ENCODE measurements at places on chromosomes 5 and 9.

DNA sequence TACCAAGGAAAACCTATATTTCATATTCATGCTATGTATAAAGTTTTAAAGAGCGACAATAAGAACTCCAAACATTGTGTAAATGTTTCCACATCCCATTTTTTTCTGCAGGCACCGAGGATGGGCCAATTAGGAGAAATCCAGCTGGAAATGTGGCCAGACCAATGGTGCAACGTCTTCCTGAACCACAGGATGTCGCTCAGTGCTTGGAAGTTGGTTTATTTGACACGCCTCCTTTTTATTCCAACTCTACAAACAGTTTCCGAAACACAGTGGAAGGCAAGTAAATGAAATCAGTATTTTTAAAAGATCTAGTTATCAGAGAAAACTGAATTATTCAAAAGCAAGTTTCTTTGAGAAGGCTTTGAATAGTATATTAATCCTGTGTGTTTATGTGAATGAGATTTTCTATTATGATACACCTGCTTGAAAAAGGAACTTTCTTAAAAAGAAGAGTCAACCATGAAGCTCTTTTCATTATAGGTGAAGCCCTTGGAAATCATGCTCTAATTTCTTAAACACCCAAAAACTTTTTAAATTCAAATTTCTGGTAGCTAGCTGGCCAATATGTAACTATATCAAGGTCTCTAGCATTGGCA, 9.1 kb downstream of the TYRP1 start:
- no peak for DNase-seq

DNA sequence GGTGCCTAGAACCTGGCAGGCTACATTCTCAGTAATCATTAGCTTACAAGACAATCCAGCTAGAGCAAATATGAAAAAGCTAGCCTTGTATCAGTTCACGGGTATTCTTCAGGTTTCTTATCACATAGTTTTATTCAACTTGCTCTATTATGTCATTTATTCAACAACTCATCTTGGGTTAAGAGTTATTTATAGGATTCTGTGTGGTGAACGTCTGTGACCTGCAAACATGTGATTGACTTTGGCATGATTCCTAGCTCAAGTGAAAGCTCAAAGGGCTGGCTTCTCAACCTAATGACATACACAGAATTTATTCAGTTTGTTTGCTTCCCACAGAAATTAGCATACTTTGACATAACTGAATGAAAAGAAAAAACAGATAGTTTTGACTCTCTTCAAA, 173.1 kb downstream of the PLPPR1 start:
- DNase-seq: no peak

DNA sequence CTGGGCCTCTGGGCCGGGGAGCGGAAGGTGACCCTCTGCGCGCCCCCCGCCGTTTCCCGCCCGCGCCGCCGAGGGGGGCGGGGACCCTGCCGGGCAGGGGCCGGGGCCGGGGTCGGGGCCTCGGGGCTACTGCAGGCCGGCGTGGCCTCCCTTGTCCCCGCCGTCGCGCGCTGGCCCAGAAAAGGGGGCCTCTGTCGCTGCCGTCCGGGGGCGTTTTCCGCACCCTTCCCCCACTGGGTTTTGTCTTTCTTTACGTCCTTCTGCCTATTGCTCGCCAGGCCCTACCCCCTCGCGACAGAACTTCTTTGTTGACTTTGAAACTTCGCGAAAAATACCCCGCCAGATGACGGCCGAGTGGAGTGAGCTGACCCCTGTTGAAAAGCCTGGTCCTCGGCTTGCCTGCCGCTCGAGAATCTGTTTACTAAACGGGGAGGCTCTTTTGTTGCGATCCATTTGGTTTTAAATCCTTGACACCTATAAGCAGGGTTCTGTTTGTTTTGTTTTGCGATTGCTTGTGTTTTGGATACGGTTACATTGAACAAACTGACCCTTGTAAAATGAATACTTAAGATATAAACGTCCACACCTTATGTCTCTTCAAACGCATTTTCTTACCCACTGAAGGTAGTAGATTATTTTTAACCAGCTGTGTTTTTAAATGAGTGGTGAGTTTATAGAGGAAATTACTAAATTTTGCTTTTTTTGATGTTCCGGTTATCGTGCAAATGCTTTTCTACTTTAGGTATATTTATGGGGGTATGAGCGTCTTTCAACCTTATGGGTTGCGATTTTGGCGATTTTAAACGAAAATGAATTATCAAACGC, 765 bp downstream of the MARCHF6 start:
- DNase-seq: no peak

DNA sequence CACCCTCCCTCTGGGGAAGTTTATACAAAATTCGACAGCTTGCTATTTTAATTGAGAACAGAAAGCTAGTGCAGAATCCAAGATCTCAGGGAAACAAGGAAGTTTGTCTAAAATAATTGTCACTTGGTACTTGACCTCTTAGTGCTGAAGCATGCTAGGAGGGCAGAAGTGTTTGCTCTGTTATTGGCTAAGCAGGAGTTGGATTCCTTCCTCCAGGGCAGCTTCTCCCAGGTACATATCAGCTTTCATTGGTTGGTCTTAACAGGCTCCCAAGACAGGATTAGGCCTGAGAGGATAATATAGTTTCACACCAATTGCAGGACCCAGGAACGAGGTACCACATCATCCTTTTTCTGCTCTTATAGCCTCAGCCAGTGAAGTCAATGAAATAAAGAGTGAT, 432.8 kb downstream of the IRX1 start:
- no peak for DNase-seq

- DNase-seq: no peak
These were observed 3.2 kb upstream of the NRARP start for GRCh38 chr9:137305060-137305797.

DNA sequence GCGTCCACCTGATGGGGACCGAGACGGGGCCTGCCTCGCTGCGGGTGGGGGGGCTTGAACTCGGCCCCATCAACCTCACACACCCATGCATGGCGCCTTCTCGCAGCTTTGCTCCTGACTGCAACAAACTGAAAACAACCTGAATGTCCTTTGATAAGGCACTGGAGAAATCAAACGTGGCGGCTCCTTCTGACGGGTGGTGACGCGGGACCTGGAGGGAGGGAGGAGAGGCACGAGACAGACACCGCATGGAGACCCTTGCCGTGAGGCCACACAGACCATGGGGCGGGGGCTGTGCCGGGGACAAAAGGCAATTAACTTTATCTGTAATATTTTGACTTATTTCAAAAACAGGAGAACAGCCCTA, 48.6 kb downstream of the NACC2 start:
- DNase-seq: no peak

- DNase-seq: no peak
These were observed 161.2 kb upstream of the PTGER4 start for GRCh38 chr5:40518485-40518917.

DNA sequence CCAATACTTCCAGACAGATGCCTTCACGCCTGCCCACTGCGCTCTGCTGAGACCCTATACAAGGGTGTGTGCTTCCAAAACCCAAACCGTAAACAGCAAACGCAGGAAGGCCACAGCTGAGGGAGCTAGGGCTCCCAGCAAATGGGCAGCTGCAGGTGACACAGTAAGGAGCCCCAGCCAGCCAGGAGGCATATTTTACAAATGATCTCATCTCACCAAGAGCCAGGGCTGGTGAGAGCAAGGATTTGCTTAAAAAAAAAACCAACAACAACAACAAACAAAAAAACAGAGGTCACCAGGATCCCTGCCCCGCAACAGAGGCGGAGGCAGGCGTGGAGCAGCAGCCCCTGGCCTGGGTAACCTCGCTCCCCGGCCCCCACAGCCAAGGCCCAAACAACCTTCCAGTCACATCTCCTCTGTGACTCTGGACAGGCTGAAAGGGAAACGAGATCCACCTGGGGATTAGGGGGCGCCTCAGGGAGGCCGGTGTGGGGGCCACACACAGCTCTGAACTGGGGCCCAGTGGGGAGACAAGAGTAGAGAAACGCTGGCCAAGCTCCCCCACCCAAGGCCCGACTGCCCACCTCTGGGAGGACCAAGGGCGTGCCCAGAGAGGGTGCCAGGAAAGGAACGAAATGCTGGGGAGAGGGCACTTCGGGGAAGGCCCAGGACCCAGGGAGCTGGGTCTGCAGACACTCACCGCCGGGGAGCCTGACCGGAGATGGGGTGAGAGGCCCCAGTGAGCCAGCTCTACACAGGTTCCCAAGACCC, 3.3 kb downstream of the NACC2 start:
- DNase-seq: no peak

- no peak for DNase-seq
These were observed 30.4 kb downstream of the GADD45G start for GRCh38 chr9:89634995-89635742.

DNA sequence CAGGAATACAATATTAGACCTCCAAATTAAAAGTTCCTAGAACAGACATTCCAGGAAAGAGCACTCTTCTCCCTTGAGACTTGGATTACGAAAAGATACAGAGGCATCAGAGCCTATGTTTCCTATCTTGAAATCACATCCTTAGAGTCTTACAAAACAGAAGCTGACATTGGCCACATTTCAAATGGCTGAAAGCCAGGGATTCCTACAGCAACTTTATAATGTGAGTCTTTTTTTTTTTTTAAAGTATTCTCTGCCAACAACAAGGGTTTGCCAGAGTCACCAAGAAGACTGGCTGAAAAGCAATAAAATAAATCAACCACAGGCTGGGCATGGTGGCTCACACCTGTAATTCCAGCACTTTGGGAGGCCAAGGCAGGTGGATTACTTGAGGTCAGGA, 63.1 kb downstream of the TRPM6 start:
- DNase-seq: peak; percentile 25

DNA sequence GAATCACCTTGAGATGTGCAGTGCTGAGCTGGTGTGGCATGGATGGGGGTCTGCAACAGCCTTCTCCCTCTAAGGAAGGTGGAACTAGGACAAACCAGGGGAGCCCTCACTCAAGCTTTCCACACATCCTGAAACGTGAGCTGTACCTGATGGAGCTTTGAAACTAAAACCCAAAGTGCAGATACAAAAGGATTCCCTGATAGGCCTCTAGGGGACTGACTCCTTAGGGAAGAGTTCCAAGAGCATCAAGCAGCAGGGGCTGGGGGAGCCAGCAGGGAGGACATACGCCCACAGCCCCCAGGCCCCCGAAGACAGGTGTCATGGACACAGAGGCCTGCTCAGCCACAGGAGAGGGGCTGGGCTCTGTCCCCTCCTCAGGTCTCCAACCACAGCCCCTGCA, 17.7 kb downstream of the ARHGEF37 start:
- no peak for DNase-seq

DNA sequence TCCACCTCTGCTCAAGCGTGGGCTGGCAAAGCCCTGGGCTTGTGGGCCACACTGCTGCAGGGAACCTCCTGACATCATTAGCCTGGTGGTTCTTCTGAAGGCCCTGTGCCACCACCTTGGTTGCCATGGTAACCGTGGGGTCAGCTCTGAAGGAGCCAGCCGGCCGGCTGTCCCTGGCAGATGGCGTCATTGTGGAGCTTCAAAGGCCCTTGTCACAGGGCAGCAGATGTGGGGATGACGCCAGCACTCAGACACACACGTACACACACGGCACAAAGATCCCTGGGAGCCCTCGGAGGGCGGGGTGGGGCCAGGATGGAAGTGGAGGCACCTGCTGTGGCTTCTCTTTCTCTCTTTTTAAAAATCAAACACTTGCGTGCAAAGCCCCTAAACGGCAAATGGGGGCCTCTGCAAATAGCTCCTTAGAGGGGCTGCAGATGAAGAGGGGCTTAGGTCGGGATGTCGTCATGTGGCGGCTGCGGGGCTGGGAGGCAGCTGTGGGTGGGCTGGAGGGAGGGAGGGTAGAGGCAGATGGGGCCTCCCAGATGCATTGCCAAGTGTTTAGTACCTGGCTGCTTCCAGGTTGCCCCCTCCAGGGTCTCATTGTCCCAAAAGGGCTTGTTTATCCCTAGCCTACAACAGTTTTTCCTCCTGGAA, 19.5 kb upstream of the RPL26L1 start:
- no peak for DNase-seq

GRCh38 chr5:121890297-121890858, 38.7 kb downstream of the FTMT start:
- DNase-seq: no peak

GRCh38 chr5:65017636-65018035, 248.9 kb downstream of the CWC27 start:
- DNase-seq: no peak

GRCh38 chr5:96838201-96839070, 30.7 kb upstream of the ERAP1 start:
- no peak for DNase-seq

GRCh38 chr5:127206320-127207113, 84.1 kb upstream of the MEGF10 start:
- no peak for DNase-seq

GRCh38 chr9:99066571-99066970, 38.3 kb upstream of the TGFBR1 start:
- no peak for DNase-seq

GRCh38 chr9:72185561-72185960, 36.3 kb downstream of the GDA start:
- DNase-seq: no peak

DNA sequence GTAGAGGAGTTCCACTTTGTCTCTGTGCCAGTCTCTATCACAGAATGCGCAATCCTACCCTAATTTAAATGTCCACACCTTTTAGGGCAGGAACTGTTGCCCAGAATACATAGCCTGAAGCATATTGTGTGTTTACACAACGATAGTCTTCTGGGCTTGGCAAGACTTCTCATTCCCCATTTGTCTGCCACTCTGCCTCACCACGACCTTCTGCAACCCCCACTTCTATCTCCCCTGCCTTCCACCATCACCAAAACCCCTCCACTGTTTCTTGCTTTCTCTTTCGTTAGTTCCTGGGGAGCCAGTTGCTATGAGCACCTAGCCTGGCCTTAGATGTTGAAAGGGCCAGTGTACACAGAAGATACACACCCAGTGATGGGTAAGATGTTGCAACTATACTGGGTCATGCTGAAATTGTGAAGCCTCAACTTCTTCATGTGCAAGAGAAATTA, 883 bp upstream of the RNF145 start:
- DNase-seq: peak; percentile 51

- no peak for DNase-seq
These were observed 264.9 kb downstream of the TLE1 start for GRCh38 chr9:81424431-81424830.

GRCh38 chr9:99867536-99867935, 38.9 kb upstream of the STX17 start:
- no peak for DNase-seq

DNA sequence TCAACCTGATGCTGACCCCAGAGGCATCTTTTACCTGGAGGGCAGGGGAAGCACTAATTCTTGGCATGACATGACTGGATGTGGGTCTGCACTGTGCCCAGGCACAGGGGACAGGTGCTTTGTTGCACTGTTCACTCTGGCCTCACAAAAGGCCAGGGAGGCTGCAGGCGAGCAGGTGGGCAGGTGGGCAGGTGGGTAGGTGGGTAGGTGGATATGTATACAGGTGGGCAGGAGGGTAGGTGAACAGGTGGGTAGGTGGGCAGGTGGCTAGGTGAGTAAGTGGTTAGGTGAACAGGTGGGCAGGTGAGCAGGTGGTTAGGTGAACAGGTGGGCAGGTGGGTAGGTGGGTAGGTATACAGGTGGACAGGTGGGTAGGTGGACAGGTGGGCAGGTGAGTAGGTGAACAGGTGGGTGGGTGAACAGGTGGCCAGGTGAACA, 1.5 kb downstream of the PAEP start:
- DNase-seq: no peak

All from GF-D8 (cell line).